Karpas-422 (cell line): ENCODE measurements at places on chromosomes 3 and 15.

- peak; percentile 76 for DNase-seq
These were observed 730 bp downstream of the HIGD1A start for GRCh38 chr3:42803414-42804105.

GRCh38 chr3:37630441-37630840 lies 231.2 kb upstream of the CTDSPL start:
- no peak for DNase-seq

DNA sequence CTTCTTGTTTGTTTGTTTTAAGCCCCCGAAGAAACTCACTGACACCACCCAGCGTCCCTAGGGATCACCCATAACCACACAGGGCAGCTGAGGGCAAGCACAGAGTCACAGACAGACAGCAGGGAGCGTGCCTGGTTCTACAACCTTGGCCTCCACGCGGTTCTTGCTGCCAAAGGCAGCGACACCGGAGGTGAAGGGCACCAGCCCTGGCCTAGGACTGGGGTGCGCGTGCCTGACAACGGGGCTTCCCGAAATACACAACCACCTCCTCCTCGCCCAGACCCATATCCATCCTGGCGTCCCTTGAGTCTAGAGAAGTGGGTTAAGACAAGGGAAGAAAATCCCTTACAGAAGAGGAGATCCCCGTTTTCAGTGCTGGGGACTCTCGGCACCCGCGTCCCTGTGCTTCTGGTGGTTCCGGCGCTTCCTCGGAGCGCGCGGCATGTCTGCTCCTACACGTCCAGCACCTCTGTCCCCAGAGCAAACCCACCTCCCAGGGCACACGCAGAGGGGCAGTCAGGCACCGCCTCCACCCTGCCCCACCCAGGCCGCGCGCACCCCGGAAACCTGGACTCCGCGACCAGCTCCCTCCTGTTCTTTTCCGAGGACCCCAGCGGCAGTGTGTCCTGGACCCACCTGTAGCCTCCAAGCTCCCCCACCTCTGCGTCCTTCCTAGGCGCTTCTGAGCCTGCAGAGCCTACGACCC lies 911 bp downstream of the RFTN1 start:
- peak; percentile 92 for DNase-seq

GRCh38 chr3:73623346-73623745 lies 1.4 kb downstream of the PDZRN3 start:
- no peak for DNase-seq

- no peak for DNase-seq
These were observed 958.8 kb downstream of the ZPLD1 start for GRCh38 chr3:103393395-103394186.

- DNase-seq, result no peak
These were observed 414.2 kb upstream of the CCDC54 start for GRCh38 chr3:106962993-106963392.
